ENCODE measurements at places on chromosomes 1 and 21. TPM values are rescaled to one million over a fixed set of nuclear protein-coding genes. Genes with fewer than 3 reads are reported as not detected.

Gene TRMT13
- total RNA-seq = 11.0 TPM

Gene RPTN
- not detected for total RNA-seq

Gene OR2AK2
- total RNA-seq = not detected

Gene NPHS2
- total RNA-seq = not detected

Gene DUSP23
- total RNA-seq = 15.4 TPM

Gene THEM5
- total RNA-seq = not detected

Gene KLHL21
- total RNA-seq = 38.3 TPM

Data from chondrocyte (in vitro differentiated cells).